NCI-H187 treated with DMSO at 0.1 percent for 48 hours (cell line): ENCODE measurements at places on chromosomes 16 and 17.

DNA sequence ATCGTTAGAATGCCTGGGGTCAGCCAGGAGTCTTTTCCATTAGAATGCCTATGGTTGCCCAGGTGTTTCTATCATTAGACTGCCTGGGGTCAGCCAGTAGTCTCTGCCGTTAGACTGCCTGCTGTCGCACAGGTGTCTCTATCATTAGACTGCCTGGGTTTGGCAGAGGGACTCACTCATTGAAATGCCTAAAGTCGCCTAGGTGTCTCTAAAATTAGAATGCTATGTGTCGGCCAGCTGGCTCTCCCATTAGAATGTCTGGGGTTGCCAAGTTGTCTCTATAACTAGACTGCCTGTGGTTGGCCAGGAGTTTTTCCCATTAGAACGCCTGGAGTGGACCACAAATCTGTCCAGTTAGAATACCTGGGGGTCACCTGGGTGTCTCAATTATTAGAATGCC is 2266.5 kb downstream of the TP53TG3F start:
- no peak for DNase-seq

DNA sequence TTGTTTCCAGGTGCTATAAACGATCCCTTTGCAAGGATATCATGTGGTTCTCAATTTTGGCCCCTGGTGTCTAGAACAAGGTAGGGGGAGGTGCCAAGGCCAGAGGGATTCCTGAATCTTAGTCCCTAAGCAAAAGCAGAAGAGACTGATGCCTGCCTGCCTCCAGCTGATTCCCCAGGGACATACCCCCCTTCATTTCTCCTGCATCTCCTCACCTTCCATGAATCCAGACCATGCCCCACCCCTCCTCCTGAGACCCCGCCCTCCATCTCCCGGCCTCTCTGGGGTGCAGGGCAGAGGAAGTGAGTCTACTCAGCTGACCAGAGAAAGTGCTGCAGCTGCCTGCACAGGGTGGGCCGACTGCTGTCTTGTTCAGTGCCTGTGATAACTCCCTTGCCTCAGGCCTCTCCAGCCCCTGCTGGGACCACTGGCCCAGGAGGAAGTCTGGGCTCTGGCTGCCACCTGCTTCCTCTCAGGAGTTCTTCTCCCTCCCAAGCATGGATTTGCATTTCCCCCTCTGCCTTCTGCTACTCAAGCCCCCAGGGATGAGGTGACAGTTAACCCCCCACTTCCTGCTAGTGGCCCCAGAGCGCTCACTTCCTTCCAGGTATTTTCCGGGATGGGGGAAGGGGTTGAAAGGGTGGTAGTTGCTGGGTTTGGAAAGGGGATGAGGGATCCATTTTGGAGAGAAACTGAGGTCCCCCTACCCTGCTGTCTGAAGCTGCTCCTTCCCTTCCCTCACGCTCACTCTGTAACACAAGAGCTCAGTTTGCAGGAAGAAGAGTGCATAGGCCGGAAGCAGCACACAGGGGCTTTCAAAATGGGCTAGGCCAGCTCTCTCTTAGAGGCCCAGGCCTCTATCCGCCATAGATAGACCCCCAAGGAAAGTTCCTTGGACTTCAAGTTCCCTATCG is 10.5 kb upstream of the TSPOAP1 start:
- no peak for DNase-seq

GRCh38 chr16:19210280-19210924 is 42.4 kb downstream of the SYT17 start:
- no peak for DNase-seq

DNA sequence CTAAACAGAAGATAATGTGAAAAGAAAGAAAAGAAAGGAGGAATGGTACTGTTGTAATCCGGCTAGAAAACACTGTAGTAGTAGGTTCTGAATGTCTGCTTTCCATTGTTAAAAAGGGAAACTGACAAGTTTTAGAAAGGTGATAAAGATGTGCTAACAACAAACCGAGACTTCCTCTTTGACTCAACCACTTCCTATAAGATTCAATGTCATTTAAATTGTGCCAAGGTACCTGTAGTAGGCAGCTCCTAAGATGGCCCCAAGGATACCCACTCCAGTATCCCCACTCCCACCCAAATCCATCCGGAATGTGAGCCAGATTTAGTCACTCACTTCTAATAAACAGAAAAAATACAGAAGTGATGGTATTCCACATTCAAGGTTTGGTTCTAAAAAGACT is 31.2 kb downstream of the XYLT1 start:
- DNase-seq = no peak

DNA sequence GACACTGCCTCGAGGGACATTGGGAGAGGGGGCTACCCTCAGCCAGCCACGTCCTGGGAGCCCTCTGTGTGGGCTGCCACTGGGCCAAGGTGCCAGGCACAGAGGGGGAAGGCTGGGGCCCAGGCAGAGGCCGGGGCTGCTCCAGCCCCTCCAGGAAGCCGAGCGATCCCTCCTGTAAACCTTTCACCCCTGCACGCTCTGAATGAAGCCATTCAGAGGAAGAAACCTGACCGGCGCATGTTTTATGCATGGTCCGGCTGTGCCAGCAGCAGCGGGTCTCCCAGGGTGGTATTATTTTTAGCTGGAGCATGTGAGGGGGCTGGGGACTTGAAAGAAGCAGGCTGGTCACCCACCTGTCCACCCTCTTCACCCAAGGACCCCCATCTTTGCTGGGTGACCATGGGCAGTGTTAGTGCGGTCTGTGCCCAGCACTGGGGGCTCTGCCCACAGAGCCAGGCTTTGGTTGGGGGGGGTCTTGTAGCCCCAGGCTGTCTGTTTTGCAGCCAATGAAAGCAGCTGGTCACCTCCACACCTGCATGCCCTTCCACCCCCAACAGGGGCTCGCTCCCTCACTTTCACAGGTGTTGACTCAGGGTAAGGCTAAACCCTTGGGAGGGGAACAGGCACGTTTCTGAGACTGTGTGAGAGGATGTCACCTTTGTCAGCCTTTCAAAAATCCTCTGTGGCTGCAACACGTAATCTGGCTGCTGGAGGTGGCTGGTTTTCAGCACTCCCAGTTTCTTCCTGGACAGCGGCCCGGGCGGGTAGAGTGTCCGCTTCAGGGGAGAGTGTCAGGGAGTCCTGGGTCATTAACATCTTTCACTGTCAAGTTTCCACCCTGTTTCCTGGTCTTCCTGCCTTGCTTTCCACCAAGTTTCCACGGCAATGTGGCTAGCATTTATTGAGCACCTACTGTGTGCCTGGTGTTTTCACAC is 77.1 kb upstream of the BRD7 start:
- DNase-seq = no peak

GRCh38 chr17:54749157-54749556 is 151.5 kb upstream of the TOM1L1 start:
- no peak for DNase-seq

DNA sequence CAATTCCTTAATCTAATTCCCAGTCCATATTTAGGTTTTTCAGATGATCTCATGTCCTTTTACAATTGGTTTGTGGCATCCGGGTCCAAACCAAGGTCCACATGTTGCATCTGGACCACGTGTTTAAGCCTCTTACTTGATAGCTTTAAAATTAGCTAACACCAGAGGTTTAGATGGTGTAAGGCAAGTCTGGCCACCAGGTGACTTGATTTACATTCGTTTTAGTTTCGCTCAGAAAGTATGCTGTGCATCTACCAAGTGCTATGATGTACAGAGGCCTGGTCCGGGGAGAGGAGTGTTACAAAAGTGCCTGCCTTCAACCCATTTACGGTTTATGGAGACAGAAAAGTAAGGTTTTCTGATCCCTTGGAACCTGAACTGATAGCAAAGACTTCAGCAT is 878 bp upstream of the DNAJA2 start:
- DNase-seq = no peak

DNA sequence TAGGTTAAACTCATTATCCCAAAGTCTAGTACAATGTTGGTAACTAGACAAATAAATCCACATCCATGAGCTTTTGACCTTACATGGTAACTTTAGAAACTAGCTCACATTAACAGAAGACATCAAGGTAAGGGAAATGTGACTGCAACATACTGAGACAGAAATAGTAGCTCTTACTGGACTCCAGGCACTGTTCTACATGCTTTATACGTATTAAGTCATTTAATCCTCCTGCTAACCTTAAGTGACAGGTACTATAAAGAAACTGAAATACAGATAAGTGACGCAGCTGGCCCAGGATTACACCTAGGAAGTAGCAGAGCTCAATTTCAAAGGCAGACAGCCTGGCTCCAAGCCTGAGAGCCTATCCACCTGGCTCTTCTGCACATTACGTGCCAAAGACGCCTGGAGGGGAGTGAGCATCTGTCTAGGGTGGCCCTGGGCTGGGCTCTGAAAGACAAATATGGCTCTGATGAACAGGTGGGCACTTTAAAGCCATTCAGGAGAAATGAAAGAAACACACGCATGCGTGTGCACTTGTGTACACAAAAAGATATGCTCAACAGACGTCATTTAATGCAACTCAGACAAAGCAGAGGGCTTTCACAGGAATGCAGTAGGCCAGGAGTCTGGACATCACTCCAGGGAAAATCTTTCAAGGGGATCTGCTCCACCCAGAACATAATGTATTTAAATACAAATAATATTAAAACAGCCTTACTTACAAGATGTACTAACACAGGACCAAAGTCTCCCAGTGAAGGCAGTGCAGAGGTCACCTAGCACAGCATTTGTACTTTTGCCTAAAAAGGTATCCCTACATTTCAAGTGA is 4.4 kb downstream of the ZC3H7A start:
- DNase-seq = peak; percentile 81

- DNase-seq = no peak
Observed at GRCh38 chr17:40536295-40537171, 28.7 kb downstream of the CCR7 start.

- DNase-seq = no peak
Observed at GRCh38 chr17:43645765-43646481, 15.8 kb downstream of the MEOX1 start.

- DNase-seq = no peak
Observed at GRCh38 chr16:29025218-29025617, 40.4 kb downstream of the LAT start.

DNA sequence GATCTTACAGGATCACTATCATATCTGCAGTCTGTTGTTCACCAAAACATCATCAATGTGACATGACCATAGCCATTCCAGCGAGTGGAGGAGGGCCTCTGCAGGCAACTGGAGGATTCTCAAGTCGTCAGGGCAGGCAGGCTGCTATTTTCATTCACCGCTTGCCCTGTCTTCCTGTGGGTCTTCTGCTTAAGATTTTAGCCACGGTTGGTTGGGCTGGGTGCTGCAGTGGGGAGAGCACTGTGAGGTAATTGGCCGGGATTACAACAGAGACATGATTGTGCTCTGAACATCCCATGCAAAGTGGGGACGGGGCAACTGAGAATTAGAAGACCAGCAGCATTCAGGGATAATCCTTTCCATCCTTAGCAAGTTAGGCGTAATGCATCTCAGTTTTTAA is 245.9 kb downstream of the CPPED1 start:
- DNase-seq = no peak

- no peak for DNase-seq
Observed at GRCh38 chr17:55005520-55005919, 37.0 kb downstream of the STXBP4 start.

GRCh38 chr16:75376475-75377161 is 56.7 kb downstream of the CFDP1 start:
- DNase-seq = no peak

- DNase-seq = no peak
Observed at GRCh38 chr16:24969071-24969470, 46.1 kb downstream of the ARHGAP17 start.

- no peak for DNase-seq
Observed at GRCh38 chr17:48455791-48456190, 25.8 kb upstream of the SKAP1 start.

GRCh38 chr17:31564883-31565301 is 173.4 kb downstream of the RAB11FIP4 start:
- no peak for DNase-seq

- no peak for DNase-seq
Observed at GRCh38 chr16:70304892-70305448, 6.0 kb downstream of the DDX19B start.

DNA sequence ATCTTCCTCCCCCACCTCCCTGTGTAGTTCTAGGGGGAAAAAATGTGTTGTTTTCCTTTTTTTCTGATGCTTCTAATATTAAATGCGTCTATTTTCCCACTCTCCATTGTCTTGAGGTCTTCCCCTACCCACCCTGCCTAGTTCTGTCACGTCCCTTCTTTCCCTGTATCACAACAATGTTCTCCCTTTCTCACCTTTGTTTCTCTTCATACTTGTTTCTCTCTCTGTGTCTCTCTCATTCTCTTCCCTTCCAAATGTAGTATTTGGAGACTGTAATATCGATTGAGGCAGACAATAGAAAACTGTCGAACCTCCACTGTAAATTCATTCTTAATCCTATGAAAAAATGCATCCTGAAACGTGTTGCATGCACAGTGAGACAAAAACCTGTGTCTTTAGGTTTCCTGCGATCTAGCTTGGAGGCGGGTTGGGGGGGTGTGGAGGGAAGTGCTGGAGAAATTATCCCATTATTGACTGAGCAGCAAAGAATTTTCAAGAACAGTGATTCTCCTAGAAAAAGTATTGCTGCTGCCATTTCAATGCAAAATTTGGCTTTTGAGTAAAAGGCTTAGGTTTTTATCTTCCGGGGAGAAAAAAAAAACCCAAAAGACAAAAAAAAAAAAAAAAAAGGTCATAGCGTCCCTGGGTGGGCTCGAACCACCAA is 1.3 kb upstream of the PSMB3 start:
- no peak for DNase-seq

DNA sequence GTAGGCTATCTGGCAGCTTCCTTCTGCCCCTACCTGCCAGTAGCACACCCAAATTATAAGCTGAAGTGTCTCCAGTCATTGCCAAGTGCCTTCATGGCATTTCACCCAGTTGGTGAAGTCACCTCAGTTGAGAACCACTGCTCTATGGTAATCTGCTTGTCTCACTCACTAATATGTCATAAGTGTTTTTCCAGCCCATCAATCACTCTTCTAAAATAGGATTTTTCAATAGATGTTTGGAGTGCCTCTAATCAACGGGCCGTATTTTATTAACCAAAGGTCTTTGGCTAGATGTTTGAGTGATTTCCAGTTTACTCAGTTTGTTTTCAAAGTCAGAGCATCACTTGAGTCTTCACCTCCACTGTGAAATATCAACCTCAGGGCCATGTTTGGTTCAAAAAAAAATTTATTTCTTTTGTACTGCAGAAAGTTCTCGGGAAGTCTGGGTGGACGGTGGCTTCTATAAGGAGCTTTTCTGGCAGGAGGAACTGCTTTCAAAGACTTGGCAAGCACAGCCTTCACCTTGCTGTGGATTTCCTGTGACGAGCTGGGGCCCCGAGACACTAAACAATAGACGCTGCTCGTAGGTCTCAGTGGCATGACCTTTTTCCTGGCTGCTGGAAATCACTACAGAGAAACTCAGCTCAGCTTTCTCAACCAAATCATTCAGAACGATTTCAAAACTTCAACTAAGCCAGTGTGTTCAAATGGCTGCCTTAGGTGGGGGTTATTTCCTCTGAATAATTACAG is 95.2 kb upstream of the FOXF1 start:
- no peak for DNase-seq
